ENCODE measurements at places on chromosomes 5 and 9.

DNA sequence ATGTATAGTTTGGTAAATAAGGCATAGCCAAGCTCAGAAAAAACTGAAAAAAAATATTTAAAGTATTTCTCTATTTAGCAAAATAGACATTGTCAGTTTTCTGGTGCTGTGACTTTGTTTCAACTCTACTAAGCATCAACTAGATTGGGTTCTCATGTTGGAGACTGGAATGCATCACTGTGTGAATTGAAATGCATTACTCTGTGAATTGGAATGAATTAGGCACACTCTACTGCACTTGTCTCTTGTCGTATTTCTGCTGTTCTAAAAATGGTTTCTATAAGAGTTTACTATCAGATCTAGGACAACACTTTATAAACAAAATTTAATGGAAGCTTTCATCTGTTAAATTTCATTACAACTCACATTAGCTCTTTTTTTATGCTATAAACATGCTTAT, 1772.2 kb downstream of the MAT2B start:
- no peak for DNase-seq

DNA sequence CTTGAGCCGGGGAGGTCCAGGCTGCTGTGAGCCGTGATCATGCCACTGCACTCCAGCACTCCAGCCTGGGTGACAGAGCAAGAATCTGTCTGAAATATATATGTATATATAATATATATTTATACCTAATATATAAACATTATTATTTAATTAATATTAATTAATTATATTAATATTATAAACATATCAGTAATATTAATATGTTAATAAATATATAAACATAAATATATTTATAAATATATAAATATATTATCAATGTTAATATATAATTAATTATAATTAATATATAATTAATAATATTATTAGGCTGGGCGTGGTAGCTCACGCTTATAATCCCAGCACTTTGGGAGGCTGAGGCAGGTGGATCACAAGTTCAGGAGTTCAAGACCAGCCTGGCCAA, 41.1 kb downstream of the F2R start:
- DNase-seq = no peak

- no peak for DNase-seq
Measured at GRCh38 chr9:37986771-37987258, 82.2 kb downstream of the SHB start.

GRCh38 chr5:127583866-127584265, 65.0 kb upstream of the CTXN3 start:
- no peak for DNase-seq

GRCh38 chr5:14735944-14736343, 71.4 kb downstream of the OTULIN start:
- DNase-seq = no peak

DNA sequence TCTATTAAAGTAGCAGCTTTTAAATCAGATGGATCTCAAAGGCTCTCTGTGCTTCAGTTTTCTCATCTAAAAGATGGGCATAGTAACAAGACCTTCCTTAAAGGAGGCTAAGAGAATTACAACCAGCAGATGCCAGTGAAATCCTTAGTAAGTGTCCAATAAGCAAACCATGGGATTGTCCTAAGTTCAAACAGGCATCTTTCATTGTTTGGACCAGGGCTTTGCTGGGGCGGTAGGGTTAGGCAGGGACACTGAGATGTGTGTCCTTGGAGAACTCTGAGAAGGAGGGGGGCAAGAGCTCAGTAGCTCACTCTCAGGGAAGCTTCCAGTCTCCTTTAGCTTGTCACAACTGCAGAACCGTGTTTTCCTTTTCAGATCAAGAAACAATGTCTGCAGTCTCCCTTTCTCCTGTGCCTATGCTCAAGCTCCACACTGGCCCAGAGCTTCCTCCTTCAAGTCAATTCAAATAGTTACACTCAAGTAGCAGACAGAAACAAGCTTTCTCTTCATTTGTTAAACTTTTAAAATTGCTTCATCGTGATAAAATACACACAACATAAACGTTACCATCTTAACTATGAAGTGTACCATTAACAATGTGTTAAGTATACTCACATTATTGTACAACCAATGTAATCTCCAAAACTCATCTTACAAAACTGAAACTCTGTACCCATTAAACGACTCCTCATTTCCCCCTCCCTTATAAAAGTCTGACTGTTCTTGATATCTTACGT, 216.2 kb downstream of the PIK3R1 start:
- DNase-seq = no peak
